ENCODE measurements at places on chromosomes 13 and 19.

GRCh38 chr19:1259206-1259875 is 9.8 kb upstream of the CIRBP start:
- peak; percentile 75 for DNase-seq

DNA sequence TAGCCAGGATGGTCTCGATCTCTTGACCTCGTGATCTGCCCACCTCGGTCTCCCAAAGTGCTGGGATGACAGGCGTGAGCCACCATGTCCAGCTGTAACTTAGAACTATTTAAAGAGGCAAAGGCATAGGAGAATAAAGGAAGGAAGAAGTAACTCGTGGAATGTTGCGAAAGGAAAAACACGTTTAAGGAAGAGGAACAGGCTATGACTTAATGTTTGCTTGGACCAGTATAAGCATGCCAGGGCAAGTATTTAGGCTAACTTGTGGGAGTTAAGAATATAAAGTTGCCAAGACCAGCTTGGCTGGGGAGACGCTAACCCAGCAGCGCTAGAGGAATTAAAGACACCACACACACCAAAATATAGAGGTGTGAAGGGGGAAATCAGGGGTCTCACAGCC is 33.5 kb downstream of the ZNF844 start:
- DNase-seq = no peak

DNA sequence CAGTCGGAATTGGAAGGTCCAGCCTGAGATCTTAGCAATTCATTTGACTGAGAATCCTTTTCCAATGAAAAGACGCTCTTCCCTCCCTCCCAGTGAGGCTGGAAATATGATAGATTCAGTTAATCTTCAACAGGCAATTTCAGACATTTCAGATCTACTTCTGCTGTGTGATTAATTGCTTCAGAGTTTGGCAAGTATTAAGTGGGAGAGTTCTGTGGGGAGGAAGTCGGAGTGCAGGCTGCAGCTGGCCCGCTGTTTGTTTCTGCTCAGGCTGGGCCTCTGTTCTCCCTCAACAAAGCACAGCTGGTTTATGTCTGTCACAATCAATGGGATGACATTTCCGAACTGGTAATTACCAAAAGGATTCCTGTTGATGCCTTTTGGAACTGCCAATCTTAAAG is 178.2 kb downstream of the NDFIP2 start:
- DNase-seq = no peak

- no peak for DNase-seq
Observed at GRCh38 chr13:28340272-28340793, 154.6 kb downstream of the FLT1 start.

DNA sequence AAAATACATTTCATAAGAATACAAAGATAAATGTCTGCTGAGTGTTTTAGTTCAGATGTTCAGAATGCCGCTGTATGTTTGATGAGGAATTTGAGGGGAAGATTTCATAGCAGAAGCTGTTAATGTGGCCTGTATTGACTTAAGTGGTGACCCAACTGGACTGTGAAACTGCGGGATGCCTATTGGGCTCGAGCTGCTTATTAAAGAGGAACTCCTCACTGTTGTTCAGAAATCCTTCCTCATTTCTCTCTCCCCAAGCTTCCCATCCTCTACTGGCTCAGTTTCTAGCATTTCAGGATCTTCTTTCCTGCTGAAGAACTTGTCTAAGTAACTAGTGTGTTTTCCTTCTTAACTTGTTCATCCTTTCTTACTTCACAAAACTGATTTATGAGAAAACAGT is 20.4 kb downstream of the DGKH start:
- DNase-seq = no peak

- no peak for DNase-seq
Observed at GRCh38 chr13:31588316-31588715, 151.0 kb upstream of the RXFP2 start.

DNA sequence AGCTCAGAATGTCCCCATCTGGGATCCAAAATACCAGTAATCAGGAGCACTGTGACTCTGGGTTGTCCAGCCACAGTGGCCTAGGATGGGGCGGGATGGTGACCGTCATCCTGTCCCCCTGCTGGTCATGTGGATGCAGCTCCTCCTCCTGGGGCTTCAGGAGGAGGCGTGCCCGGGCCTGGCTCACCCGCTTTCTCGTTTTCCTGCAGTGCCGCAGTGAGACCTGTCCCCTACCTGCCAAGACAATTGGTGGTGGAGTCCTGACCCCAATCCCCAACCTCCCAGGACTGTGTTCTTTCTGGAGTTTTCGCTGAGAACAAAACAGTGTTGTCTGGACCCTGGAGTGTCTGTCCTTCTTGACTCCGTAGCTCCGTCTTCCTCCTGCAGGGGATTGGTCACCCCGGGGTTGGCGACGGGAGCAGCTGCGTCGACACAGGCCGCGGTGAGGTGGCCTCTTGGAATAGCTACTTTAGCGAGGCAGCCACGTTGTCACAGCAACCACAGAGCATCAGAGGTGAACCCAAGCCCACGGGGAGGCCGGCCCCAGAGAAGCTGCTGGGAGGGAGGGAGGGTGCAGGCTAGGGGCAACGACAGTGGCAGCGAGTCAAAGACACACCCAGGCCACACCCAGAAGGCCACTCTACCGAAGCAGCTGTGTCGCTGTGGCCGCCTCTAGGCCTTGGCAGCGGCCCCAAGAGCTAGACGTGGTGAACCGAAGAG is 10.2 kb upstream of the EMC10 start:
- DNase-seq = peak; percentile 97

DNA sequence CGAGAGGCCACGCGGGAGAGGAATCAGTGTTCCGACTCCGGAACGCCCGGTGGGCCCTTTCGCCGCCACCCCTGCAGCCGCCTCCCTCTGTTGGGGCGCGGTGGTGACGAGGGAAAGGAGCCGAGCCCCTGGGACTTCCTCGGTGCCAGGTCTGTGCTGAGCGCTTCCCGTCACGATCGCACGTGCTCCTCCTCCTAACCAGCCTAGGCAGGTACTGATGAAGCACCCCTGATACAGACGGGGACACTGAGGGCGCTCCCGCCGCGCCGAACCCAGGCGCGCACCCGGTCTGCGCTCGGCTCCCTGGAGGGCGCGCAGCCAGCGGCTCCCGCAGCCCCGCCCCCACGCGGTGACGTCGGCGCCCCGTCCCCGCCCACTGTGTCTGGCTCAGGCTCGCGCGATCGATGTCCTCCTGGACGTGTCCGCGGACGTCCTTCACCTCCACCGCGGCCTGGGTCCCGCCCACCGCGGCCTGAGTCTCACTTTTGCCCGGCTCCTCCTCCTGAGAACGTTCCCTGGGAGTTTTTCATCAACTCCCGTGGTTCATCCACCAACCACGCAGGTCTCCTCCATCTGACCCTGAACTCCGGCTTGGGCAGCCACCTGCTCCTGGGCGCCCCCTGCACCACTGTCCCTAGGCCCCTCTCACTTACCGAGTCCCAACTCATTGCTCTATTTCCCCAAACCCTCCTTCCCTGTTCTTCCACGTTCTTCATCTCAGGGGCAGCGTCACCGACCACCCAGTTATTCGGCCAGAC is 2.6 kb upstream of the KLK15 start:
- peak; percentile 87 for DNase-seq

- DNase-seq = no peak
Observed at GRCh38 chr13:99636306-99636705, 135.0 kb downstream of the TM9SF2 start.

- DNase-seq = no peak
Observed at GRCh38 chr19:13872695-13873389, 4.1 kb upstream of the NANOS3 start.

DNA sequence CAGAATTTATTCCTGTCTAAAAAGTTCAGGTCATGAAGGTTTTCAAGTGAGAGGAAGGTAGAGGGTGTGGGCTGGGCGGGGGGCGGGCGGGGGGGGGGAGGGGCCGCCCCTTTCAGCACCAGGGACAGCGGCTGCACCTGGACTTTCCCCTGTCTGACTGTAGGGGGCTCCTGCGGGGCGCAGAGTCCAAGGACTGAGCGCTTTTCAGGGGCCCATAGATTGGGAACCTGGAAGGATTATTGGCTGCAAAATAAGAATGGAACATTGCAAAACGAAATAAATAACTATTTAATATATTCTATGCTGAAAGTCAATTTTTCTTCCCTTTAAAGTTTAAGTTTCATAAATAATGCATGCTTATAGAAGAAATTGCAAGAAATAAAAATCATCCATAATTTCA is 8.9 kb upstream of the CYP4F3 start:
- peak; percentile 59 for DNase-seq

DNA sequence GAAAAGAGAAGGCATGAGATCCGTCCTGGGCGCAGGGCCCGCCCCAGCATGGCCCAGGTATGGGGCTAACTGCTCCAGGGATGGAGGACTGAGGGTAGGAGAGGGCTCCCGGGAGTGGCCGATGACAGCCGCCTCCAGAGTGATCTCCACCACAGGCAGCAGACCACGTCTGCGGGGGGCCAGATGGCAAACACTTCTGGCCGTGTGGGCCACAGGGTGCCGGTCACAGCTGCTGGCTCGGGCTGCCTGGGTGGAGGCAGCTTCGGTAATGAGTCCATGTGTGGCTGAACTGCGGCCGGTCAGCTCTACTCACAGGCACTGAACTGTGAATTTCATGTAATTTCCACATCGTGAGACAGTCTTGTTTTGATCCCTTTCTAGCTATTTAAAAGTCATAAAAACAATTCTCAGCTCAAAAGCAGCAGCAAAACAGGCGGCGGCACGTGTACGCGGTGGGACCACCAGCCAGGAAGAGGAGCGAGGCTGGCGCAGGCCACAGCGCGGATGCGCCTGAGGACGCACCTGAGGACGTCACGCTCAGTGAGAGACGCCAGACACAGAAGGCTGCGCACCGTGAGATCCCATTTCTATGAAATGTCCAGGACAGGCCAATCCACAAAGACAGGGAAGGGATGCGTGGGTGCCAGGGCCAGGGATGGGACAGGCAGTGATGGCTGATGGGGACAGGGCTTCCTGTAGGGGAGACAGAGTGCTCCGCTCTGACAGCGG is 4.0 kb downstream of the LSM7 start:
- no peak for DNase-seq

DNA sequence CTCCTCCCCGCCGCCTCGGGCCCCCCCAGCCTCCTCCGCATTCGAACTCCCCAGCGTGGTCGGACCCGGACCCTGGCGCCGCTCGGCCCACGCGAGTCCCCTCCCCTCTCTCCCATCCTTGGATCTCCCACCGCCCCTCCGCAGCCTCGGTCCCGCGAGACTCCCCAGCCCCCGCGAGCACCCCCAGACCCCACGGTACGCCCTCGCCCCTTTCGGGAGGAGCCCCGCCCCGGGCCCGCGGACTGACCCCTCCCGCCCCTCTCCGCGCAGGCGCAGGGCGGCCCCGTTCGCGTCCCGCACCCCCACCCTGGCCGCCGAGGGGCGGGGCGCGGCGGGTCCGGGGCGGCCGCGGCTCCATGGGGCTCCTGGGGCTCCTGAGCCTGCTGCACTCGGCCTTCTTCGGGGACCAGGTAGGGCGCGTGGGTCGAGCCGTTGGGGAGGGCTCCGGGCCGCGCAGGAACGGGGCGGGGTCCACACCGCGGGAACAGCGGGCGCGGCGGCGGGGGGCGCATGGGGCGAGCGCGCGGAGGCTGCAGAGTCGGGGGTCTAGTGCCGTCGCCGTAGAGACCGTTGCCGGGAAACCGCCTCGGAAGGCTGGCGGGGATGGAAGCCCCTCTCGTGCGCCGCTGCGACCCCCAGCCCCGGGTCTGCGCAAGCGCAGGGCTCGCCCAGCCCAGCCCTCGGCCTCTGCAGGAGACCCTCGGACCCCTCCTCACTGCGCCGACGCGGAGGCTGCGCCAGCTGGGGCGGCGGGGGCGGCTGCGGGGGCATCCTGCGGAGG is 3.8 kb upstream of the APC2 start:
- peak; percentile 59 for DNase-seq

DNA sequence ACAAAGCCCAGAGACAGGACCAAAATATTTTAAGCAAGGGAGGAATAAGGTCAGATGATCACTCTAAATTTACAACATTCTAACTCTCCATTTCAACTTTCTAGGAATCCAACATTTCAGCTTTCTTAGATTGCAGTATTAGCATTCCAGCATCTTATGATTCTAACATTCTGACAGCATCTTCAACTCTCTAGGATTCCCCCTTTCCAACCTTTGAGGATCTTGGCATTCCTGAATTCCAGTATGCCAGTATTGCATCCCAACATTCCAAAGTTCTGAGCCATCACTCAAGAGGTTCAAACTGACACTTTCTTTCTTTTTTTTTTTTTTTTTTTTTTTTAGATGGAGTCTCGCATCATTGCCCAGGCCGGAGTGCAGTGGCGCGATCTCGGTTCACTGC is 13.8 kb downstream of the TGFB1 start:
- no peak for DNase-seq

DNA sequence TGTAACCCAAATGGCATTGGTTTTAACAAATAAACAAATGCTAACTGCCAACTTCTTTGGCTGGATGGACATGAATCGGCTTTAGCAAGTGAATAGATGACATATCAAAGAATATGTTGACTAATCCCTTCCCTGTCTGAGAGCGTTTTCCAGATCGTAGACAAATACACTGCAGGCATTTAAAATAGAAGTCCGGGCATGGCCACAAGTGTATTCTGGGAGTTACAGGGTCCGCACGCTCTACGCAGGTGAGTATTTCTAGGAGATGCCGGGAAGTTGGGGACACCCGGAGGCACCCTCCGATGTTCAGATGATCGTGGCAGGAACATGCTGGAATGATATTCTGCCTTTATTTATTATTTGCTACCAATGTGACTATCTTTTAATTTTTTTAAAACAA is 53.2 kb upstream of the ZNF536 start:
- DNase-seq = no peak

GRCh38 chr19:8445488-8446001 is 770 bp downstream of the HNRNPM start:
- peak; percentile 47 for DNase-seq

DNA sequence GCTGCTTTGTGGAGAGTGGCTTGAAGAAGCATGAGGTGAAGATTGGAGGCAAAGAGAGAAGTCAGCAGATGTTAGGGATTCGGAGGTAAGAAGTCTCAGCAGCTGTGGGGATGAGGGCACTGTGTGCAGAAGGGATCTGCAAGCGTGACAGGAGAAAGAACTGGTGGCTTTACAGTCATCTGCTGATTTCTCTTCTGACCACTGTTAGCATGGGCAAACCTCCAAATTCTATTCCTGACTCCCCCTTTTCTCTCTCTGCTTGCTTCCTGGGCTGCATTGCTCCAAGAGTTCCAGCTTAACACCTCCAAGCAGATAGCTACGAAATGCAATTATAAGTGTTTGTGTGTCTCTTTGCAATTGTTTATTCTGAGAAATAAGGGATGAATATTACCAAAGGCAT is 159.6 kb downstream of the GGACT start:
- no peak for DNase-seq

DNA sequence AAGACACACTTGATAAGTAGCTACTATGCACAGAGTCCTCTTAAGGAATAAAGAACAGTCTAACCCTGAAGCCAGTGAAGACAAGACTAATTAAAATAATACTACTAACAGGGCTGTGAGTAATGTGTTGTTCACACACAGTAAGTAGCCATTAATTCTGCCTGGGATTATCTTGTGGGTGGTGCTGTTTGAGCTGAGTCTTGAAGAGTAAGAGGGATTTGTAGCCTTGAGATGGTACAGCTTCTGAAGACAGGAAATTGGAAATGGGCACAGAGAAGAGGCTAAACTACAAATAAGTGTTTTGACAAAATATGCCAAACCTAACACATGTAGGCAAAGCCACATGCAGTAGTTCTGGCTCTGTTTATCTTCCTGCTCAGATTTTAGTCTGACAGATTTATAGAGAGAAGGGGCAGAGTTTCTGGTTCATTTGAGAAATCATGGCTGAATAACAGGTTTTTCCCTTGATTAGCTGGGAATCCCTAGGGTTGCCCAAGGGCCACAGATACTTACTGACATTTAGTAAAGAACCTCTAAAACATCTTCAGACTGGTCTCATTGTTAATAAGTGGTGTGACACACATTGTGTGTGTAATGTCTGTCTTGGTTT is 38.0 kb downstream of the ITGBL1 start:
- no peak for DNase-seq
